ENCODE measurements at places on chromosomes 3 and 15.

- no peak for DNase-seq
Measured at GRCh38 chr15:35991386-35991785, 445.4 kb upstream of the DPH6 start.

GRCh38 chr3:32391643-32392535, at the start of gene CMTM7:
CMTM7 (plus strand) TSS chr3:32391853; CDS start chr3:32391907, 54 bp downstream.
- no peak for DNase-seq

DNA sequence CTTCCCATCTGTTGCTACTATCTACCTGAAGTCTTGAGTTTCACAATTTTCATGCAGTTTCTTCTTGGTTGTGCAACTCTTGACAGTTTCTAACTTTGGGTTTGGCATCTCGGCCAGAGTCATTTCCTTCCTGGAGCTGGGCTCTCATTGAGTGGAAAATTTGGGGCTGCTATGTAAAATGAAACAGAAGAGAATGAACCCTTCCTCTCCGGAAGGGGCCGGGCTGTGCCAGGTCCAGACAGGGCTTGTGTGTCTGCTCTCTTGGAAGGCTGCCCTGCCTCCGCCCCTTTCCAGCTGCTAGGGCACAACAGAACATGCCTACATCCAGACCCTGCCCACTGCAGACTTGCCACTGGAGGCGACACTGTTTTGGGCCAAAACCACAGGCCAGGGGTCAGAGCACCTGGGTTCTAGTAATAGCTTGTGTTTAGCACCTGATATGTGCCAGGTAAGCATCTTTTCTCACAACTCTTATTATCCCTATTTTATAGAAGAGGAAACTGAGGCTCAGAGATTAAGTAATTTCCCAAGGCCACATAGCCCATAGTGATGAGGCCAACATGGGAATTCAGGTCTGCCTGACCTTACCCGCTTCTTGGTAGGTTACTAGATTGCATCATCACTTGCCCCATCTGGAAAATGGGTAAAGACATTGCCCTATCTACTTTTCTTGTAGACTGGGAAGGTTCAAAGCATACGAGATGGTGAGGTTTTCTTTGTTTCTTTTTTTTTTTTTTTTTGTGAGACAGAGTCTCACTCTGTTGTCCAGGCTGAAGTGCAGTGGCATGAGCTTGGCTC, 25.0 kb downstream of the IRAK2 start:
- no peak for DNase-seq

DNA sequence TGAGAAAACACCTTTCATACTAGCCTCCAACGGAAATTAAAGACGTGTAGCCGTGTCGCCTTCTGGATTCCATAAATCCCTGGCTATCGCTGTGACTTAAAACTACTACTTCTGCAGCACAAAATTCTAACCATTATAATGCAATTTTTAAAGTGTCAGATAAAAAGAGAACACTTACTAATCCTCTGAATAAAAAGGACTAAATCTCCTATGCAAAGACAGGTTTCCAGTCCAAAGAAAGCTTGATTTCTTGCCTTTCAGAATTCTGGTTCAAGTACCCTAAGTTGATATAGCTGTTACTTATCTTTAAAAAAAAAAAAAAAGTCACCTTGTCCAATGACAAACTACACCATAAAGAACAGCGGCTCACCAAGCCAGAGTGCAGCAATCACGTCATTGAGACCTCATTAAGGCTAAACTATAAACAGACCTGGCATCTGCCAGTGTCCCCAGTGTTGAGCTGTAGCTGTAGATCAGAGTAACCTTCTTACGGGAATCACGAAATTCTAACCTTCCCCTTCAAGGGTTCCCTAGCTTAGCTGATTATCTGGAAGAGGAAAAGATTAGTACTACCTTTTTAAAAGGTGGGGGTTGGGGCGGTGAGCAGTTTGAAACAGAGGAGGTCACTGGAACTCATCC, 2.2 kb downstream of the ABCC5 start:
- DNase-seq: peak; percentile 60

GRCh38 chr3:37610529-37610928, 251.2 kb upstream of the CTDSPL start:
- no peak for DNase-seq

DNA sequence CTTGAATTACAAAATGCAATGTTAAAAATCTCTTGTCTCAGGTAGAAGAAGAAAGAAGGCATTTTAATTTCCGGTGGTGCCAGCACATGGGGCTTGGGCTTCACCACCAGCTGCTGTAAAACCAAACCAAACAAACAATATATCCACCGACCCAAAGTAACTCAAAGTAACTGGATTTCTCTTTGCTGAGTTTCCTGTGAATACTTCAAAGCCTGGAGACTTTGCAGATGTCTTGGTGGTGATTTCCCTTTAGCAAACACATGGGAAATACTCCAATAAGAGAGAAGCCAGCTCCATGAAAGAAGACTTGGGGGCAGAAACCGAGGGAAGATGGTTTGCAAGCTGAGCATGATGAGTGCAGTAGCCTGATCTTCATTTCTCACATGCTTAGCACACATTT, 62.6 kb downstream of the EIF4E3 start:
- no peak for DNase-seq

GRCh38 chr3:54846119-54846518, 81.7 kb downstream of the LRTM1 start:
- DNase-seq: no peak

- DNase-seq: no peak
Measured at GRCh38 chr3:36648241-36649034, 115.9 kb downstream of the DCLK3 start.

DNA sequence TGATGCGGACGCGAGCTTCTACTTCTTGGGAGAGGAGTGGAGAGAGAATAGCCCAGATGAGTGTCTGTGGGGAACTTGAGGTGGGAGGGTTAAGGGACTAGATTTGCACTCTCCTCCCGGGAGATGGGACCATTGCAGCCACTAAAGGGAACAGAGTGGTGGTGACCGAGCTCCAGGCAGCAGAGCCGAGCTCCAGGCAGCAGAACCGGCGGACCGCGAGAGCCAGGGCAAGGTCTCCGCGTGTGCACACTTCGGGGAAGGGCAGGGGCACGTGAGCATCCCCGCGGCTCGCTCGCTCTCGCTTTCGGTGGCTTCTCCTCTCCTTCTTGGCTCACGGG, 1.1 kb downstream of the IGDCC3 start:
- peak; percentile 67 for DNase-seq

DNA sequence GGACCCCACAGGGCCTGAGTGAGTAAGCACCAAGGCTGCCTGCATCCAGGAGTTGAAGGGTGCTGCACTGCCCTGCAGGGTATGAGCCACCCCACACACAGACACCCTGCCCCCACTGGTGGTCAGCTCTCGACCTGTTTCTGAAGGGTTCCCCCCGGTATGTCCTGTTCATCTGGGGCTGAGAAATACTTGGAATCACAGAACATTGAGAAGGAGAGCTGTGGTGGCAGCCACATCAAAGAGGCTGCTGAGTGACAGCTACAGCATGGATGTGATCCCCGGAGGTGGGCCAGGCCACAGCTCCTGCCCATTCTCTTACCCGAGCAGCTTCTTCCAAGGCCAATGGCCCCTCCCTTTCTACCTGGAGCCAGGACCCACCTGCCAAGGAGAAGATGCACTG, 66.4 kb upstream of the PLXNA1 start:
- DNase-seq: no peak

DNA sequence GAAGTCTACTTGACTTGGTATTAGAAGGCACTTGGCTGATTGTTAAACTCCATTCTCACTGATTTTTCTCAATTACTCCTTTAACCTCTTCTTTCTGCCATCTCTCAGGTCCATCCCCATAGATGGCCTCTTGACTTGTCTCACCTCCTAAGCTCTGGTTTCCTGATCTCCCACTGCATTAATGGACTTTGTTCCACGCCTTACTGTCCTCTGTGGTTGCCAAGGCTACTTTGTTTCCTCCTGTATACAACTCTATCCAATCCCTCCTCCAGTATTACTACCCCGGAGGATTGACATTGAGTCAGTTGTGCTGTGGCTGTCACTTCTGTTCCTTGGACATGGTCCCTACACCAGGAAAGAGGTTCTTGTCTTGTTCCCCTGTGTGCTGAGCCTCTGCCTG, 10.6 kb upstream of the GLCE start:
- DNase-seq: peak; percentile 37

GRCh38 chr15:73972984-73973682, 19.0 kb downstream of the STOML1 start:
- DNase-seq: peak; percentile 89

GRCh38 chr3:187110156-187110555, 29.1 kb downstream of the RPL39L start:
- no peak for DNase-seq

DNA sequence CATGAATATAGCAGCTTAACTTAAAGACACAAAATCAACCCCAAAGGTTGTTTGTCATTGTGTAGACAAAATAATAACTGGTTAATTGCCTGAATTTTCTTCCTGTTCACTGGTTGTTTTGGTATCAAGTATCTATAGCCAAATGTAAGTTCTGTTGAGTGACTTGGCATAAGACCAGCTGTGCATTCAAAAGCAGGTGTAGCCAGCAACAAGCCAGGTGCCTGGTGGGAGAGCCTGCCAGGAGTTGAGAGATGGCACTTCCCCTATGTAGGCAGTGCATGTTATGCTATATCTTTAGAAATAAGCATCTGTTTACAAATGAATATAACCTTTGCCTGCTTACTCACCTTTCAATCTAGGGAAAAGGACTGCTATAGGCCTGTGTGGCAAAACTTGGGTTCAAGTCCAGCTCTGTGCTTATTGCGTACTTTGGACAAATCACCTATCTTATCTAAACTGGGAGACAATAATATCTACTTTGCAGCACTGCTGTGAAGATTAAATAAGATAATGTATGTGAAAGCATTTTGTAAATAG, 84.9 kb upstream of the TBL1XR1 start:
- DNase-seq: peak; percentile 85

DNA sequence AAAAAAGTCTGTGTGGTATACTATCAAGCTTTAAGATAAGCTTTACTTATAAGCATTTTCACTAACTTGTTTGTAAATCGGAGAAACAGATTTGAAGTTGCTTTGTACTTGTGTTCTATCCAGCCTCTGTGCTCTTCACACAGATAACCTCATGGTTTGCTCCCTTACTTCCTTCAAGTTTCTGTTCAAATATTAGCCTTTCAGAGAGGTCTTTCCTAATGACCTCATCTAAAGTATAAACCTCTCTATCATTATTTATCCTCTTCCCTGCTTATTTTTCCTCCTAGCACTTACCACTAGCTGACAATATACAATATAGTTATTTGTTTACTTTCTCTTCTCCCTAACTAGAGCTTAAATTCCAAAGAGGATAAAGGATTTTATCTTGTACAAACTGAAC, 180.0 kb downstream of the CBLB start:
- no peak for DNase-seq

GRCh38 chr3:196916995-196917394, 25.3 kb downstream of the NCBP2 start:
- no peak for DNase-seq

DNA sequence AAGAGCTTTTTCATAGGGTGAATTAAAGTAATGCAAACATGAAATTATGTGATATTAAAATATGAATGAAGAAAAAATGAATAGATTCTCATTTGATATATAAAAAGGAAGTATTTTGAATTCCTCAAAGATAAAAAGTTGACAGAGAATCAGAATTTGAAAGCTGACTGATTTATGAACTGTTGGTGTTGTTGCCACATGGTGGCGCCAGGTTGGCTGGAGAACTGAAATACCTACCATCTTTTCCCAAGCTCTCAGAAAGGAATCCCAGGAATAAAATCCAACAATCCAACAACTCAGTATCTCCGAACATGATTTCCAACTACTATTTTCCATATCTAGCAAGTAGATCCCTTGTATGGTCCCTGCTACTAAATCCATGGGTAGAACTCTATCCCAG, 3.1 kb downstream of the MYRIP start:
- peak; percentile 22 for DNase-seq

DNA sequence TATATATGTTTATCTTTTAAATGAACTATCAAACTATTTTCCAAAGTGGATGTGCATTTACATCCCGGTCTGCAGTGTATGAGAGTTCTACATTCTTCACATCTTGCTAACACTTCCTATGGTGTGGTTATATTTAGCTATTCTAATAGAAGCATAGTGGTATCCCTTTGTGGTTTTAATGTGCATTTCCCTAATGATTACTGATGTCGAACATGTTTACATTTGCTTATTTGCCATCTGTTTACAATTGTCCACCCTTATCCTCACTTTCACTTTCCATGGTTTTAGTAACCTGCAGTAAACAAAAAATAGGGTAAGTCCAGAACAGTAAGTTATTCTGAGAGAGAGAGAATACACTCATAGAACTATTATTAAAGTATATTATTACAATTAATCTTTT, 360.5 kb upstream of the NAALADL2 start:
- DNase-seq: no peak

DNA sequence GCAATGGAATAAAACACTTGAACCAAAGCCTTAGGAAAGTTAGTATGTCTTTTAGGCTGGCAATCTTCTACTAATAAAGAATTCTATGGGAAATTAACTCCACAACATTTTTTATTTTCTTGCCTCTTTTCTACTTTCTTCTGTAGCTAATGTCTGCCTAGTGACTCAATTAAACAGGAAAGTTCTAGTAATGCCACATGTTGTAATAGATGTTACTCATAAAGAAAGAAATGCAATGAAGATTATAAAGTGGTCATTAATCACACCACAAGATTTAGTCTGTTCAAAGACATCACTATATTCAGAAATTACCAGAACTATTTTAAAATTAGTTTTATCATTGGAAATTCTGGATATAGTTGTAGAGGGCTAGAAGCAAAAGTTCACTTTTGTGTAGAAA, 329.7 kb downstream of the SI start:
- DNase-seq: no peak

DNA sequence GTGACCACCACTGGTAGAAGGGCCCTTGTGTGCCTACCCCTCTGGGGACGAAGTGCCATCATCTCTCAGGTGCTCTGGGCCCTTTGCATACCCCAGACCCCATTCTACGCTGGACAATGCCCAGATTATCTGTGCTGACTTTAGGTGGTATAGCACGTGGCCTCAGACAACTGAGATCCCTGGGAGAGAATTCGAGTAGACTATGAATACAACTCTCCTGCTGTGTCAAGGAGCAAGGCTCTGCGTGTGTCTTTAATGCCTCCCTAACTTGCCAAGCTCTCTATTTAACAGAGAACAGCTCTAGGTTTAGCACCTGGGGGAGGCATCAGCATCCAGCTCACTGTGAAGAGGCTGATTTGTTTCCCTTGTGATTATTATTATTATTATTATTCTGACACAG, 29.1 kb downstream of the FAM3D start:
- DNase-seq: no peak

DNA sequence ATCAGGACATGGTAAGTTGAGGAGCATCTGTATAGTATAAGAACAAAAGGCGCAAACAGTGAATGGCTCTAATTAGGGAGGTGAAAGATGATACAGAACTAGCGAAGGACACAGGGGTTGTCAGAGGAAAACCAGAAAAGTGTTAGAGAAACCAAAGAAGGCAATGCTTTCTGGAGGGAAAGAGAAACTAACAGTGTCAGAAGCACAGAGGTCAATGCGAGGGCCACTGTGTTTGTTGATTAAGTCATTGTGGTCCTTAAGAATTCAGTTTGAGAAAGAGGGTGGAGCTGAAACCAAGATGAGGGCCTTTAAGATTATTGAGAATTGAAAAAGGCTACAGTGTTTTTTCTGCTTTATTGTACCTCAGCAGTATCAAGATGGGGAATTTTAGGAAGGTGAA, 28.8 kb downstream of the ATG7 start:
- no peak for DNase-seq

GRCh38 chr3:67311440-67311839, 313.3 kb downstream of the KBTBD8 start:
- DNase-seq: no peak

- DNase-seq: no peak
Measured at GRCh38 chr15:64779024-64779423, 3.6 kb upstream of the RBPMS2 start.

All from NCI-H1417 (cell line).